ENCODE measurements at places on chromosomes 7 and 10.

- no peak for DNase-seq
Observed at GRCh38 chr7:106485919-106486318, 175.0 kb downstream of the CCDC71L start.

DNA sequence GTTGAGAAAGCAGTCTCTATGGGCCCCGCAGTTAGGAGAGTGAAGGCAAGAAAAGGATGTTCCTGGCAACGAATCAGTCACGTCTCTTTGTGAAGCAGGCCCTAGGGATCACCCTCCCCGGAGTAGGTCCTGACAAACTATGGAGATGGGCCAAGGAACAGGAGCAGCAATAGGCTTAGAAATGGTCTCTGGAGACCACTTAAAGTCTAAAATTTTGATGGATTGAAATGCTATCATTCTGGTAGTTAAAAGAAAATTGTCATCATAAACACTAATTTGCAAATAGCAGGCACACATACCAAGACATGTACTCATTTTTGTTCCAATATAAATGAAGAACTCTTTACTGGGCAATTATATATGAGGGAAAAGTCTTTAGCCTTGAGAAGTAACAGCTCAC lies 123.5 kb downstream of the ITGB8 start:
- no peak for DNase-seq

DNA sequence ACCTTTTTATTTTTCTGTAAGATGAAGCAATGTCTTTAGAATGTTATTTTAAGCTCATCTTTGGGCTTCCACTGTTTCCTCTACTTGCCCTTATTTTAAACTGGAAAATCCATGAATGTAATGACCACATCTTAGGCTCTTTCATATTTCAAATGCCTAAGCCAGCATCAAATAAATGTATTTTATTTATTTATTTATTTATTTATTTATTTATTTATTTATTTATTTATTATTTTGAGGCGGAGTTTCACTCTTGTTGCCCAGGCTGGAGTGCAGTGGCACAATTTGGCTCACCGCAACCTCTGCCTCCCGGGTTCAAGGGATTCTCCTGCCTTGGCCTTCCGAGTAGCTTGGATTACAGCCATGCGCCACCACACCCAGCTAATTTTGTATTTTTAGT lies 69.2 kb downstream of the HDAC9 start:
- no peak for DNase-seq

DNA sequence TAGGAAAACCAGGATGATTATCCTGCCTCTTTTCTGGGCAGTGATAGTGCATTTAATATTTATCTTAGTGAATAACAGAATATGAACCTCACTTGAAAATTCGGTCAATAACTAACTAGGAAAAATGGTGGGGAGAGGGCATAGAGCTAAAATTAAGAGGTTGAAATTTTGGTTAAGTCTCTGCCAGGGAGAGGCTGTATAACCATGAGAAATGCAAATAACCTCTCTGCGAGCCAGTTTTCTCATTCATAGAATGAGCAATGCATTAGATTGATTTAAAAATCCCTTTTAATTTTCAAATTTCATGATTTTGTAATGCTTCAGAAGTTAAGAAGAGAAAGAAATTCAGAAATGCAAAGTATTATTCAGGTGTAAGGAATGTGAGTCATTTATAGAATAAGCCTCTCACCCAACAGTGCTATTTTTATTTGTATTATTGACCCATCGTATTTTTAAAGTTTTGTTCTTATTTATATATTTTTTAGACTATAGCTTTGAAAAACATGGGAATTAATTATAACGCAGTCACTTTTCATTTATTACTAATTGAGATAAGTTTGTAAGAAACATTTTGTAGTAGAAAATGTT lies 104.7 kb downstream of the PHF14 start:
- DNase-seq: no peak

DNA sequence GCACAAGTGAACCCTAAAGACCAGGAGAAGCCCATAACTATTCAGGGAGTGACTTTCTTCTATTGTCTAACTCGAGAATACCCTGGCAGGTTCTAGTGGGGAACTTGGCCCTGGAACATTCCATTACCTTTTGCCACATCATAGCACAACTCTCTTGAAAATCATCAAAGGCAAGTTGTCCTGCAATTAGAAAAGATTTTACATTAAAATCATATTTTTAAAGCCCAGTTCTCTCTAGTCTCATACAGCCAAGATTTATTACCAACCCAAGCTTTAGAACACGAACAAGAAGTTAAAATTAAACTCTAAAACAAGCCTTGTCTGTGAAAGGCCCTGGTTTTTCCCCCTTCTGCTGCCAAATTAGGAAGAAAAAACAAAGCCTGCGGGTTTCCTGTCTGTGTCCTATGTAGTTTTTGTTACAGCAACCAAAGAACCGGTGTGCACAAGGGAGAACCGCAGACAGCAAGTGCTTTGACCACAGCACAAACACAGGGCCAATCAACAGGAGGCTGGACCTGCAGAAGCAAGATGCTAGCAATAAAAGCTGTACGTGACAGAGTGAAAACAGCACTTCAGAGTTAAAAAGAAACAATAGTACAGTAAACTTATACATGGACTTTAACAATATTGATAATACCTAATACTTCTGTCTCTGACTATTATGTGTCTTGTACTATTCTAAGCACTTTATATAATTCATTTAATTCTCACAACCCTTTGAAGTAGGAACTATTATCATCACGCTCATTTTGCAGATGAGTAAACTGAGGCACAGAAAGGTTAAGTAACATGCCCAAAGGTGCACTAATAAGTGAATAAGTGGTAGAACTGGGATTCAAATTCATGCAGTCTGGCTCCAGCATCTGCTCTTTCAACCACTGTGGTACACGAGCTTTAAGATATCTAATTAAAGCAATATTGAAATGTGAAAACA lies 65.8 kb downstream of the STK17A start:
- peak; percentile 91 for DNase-seq

DNA sequence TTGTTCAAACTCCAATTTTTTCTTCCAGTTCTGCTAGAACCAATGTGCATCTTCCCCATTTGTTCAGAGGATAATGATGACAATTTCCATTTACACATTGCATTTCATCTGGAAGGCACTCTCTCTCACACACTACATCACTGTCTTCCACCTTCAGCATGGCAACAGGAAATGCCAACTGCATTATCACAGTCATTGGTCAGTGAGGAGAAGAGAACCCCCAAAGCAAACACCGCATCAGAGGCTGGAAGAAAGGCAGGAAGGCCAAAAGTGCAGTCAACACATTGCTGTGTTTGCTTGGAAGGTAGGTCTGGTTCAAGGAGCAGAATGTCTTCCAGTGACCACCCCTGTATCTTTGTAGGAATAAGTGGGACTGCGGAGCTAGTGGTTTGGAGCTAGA lies 192.2 kb upstream of the RHOBTB1 start:
- DNase-seq: no peak

DNA sequence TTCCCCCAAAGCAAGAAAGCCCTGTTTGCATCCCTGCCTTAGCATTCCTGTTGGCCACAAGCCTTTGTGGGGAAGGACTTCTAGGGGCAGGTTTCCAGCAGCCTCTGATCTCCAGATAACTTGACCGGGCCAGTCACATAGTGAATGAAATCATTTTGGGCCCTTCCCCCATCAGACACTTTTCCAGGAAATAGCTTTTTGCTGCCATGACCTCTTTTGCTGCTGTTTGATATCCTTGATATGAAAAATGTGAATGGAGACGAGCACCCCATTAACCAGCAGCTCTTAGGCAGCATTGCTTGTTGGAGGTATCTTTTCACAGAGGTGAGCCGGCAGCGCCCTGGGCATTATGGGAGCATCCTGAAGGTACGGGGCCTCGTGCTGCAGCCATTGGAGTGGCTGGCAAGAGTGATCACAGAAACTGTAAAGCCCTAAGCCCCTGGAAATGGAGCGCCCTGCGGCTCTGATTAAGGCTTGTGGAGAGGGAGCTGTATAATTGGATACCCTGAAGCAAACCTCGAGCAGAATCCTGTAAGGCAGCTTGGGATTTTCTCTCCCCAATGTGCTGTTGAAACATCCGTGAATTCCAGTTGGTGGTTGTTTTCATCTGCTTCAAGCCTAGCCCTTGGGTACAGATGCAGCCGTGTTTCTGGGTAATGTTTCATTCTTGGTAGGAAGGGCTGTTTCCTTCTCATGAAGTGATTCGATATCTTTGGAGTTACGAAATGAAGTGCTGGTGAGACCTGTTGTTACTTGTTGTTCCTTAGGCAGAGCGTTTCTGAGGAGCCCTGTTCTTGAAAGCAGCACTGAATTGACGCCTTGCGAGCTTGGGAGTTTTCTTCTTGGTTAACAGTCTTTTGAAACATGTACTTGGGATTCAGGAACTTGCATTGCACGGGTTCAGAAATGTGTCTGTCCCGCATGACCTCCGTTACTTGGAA lies 179.0 kb downstream of the PTEN start:
- no peak for DNase-seq

- no peak for DNase-seq
Observed at GRCh38 chr10:98486421-98486820, 39.7 kb upstream of the HPS1 start.

DNA sequence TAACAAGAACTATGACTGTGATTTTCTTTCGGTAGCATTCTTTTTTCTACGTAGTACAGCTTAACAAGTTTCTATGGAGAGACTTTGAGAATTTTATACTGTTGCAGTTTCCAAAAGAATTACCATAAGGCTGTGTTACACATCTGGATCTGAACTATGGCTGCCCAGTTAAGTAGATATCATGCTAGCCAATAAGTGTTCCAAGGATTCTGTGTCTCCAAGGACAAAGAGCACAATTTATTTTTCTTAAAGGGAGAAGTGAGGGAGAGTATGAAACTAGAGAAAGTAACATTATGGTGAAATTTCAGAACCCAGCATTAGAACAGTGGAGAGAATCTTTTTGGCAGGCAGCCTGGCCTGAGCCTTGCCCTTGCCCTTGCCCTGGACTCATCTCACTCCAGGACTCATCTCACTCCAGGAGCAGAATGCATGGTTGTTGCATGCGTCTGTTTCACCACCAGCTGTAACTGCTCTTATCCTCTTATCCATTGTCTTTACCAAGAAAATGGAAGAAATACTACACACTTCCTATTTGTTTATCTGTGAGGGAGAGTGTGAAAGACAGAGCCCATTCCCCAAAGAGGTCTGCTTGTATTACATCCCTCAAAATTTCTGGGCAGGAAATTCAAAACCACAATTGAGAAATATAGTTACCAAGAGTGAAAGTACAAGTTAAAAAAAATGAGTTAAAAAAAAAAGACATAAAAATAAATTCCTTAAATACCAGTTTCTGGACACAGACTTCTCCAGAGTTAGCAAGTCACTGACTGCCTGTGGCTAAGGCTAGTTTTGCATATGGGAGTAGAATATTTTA lies 1067.5 kb downstream of the NRG3 start:
- no peak for DNase-seq

DNA sequence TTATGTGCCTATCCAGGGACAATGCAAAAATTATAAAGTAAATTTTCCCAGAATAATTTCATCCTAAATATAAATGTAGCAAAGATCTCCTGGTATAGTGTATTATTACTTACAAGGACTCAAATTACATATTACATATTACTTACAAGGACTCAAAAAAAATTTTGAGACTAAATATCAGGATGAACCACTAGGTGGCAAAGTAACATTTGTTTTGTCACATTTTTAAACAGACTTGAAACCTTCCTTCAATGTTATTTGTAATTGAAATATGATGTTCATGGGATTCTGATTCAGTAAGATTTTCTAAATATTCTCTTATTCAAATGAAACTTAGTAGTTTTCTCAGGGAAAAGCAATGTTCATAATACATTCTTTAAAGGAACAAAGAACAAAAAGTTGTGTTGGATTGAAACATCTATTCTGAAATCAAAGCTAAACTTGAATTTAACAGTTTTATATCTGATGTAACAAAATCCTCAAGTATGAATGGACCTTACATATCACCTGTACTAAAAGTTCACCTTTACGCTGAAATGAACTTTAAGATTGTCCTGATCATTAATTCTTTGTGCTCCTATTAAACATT lies 74.3 kb upstream of the GNAI1 start:
- DNase-seq: no peak

DNA sequence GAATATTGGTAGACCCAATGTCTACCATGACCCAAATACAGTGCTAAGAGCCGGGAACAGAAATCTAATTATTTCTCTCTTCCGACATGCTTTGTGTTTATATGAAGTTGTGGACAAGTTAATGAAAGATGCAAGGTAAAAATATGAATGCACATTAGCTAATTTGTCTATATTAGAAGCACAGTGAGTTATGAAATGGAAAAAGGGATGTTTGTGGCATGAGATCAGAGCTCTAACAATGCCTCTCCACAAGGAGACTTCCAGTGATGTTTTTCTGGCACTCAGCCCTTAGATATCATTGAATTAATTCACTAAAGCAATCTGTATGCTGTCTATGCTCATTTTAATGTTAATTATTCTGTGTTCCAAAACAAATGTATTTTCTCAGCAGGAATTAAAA lies 897.2 kb downstream of the CNTNAP2 start:
- DNase-seq: no peak

- DNase-seq: no peak
Observed at GRCh38 chr10:97686301-97686961, 610 bp downstream of the AVPI1 start.

GRCh38 chr7:55307123-55307916 lies 57.8 kb upstream of the LANCL2 start:
- DNase-seq: no peak

- DNase-seq: no peak
Observed at GRCh38 chr7:134691546-134692343, 45.1 kb downstream of the BPGM start.

GRCh38 chr10:100204370-100204769 lies 18.5 kb upstream of the ERLIN1 start:
- DNase-seq: no peak

DNA sequence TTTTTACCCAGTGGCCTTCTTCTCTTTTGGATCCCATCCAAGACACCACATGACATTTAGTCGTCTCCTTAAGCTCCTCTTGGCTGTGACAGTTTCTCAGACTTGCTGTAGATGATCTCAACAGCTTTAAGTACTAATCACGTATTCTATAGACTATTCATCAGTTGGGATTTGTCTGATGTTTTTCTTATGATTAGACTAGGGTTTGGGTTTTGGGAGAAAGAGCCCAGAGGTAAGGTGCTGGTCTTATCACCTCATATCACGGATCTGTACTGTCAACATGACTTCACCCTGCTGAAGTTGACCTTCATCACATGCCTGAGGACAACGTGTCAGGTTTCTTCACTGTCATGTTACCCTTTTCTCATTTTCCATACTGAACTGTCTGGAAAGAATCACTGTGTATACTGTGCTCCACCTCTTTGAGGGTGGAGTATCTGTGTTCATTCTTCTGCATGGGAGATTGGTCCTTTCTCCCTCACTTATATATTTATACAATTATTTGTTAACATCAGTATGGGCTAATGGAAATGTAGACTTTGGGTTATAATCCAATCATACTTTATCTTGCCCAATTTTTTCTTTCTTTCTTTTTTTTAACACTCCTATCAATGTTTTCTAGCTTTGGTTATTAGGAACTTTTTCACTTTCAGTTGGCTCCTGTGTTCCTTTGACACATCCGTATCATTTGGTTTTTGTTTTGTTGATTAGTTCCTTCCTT lies 6.4 kb upstream of the HKDC1 start:
- no peak for DNase-seq
